Mucosa of gallbladder (tissue), 1 donor: ENCODE measurements at places on chromosomes 7 and 10.

DNA sequence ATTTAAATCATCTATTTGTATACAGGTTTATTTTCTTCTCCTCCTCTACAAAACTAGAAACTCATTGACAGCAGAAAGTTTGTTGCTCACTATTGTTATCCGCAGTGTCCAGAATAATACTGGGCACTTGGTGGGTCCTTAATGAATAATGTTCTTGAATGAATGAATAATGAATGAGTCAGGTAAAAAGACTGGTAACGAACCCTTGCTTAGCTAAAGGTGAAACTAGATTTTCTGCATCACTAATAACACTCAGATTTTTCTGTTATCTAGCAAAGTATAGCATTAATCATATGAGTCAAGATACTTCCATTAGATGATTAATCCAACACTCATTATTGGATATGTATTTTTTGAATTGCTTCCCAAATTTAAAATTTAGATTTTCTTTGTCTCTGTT, 953.2 kb downstream of the SORCS3 start:
- DNase-seq, result no peak

- no peak for DNase-seq
Observed at GRCh38 chr10:65818990-65819389, 1106.8 kb upstream of the LRRTM3 start.

DNA sequence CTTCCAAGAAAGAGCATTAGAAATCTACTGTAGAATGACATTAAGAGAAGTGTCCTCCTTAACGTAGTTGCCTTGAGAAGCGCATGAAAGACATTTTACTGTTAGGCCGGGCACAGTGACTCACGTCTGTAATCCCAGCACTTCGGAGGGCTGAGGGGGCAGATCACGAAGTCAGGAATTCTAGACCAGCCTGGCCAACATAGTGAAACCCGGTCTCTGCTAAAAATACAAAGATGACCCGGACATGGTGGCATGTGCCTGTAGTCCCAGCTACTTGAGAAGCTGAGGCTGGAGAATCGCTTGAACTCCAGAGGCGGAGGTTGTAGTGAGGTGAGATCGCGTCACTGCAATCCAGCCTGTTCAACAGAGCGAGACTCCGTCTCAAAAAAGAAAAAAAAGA, 28.9 kb downstream of the TARP start:
- DNase-seq, result no peak

DNA sequence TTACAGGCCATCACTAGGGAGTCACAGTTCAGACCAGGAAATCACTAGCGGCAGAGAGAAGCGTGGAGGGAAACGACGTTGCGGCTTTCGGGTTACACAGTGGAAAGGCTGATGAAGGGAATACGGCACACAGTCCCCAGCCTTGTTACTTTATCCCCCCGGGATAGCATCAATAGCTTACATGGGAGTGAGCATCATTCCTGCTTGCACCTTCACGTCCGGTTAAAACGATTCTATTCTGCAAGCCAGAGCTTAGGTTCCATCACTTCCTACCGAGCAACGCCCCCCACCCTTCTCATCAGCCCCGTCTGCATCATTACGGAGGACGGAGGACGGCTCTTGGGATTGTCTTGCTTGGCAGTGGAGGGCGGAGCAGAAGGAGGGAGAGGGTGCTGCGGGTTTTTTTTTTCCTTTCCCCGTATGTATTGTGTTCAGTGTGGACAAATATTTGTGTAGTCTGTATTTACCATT, 124.9 kb downstream of the CLEC2L start:
- no peak for DNase-seq

GRCh38 chr10:19014498-19014897, 34.1 kb upstream of the MALRD1 start:
- no peak for DNase-seq

DNA sequence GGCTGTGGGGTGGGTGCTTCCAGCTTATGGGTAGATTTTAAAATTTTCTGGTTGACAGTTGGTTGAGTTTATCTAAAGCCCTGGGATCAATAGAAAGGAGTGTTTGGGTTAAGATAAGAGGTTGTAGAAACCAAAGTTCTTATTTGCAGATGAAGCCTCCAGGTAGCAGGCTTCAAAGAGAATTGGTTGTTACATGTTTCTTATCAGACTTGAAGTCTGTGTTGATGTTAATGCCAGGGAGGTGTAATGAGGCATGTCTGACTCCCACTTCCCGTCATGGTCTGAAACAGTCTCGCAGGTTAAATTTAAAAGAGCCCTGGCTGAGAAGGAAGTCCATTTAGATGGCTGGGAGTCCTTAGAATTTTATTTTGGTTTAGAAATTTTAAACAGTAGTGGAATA, 165.2 kb upstream of the TMEM72 start:
- no peak for DNase-seq

GRCh38 chr10:91462423-91462822, 52.3 kb downstream of the HECTD2 start:
- DNase-seq, result no peak

GRCh38 chr10:63145782-63146181, 12.7 kb downstream of the NRBF2 start:
- DNase-seq, result no peak

GRCh38 chr10:14433147-14433546, 102.4 kb upstream of the FRMD4A start:
- DNase-seq, result no peak

- DNase-seq, result no peak
Observed at GRCh38 chr7:20218279-20218678, 1.1 kb upstream of the MACC1 start.

DNA sequence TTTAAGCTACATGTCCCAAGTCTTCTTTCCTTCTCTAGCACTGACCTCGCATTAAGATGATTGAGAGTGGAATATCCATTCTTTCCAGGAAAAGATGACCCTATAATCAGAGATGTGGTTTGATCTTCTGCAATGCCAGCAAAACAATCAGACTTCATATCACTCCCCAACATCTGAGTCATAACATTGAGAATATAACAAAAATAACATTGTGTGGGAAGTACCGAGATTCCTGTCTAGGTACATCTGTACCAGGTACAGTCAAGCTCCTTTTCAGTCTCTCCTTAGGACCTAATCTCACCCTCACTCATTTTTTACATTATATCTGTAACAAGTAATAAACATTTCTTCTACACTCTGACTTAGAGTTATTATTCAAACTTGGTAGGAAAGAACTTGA, 201.6 kb downstream of the LRRTM3 start:
- DNase-seq, result no peak

GRCh38 chr10:92662848-92663247, 26.9 kb upstream of the HHEX start:
- no peak for DNase-seq

DNA sequence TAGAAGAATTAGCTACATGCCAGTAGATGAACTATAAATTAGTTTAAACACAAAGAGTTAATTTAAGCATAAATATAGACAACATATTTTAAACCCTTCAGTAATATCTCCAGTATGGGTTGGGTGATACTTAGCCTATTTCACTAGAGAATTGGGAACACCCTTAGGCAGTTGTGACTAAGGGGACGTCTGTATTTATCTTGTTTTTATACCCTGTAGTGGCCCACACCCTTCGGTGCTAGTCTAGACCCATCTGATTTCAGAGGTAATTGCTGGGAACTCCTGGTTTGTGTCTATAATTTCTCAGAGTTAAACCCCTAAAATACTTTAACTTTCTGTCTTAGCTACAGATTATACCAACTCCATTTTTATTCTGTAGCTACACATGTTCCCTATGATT, 11.5 kb upstream of the STEAP4 start:
- no peak for DNase-seq

- no peak for DNase-seq
Observed at GRCh38 chr7:96013836-96014235, 241.5 kb downstream of the DYNC1I1 start.

GRCh38 chr10:11345224-11346054, 266.0 kb downstream of the USP6NL start:
- DNase-seq, result no peak

DNA sequence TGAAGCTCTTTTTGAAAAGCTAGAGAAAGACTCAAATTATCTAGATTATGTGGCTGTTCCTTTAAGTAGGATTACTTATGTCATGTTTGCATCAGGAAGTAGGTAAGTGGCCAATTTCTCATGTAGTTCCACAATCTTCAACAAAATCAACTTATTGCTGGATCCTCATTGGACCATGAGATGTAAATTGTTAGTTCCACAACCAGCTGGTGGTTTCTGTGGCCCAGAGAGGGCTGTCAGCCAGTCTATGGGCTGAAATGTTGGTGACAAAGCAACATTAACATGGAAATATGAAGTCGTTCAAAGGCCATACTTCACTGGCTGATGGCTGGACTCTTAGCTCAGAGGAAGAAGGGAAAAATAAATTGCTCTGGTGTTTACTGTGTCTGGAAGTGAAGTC, 157.9 kb downstream of the PLXDC2 start:
- no peak for DNase-seq

DNA sequence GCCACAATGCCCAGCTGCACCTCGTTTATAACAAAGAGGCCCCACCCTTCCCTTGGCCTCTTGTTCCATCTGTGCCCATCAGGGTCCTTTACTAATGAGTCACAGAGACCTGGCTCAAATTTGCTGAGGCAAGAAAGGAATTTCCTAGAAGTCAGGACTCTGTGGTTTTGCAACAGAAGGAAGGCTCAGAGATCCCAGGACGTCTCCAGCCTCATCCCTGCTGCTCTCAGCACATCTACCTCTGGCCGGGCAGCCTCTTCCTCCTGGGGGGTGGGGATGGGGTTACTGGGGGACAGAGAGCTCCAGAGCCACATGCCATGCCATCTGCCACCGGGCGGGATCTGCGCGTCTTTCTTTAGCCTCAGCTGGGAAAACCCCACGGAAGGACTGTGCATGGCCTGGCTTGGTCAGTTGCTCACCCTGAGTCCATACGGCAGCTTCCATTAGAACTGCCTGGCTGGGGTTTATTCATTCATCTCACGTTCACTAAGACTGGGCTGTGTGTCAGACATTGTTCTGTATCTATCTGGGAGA, 41.9 kb upstream of the PSMG3 start:
- no peak for DNase-seq

GRCh38 chr10:33180390-33180789, 154.1 kb downstream of the NRP1 start:
- DNase-seq, result no peak

DNA sequence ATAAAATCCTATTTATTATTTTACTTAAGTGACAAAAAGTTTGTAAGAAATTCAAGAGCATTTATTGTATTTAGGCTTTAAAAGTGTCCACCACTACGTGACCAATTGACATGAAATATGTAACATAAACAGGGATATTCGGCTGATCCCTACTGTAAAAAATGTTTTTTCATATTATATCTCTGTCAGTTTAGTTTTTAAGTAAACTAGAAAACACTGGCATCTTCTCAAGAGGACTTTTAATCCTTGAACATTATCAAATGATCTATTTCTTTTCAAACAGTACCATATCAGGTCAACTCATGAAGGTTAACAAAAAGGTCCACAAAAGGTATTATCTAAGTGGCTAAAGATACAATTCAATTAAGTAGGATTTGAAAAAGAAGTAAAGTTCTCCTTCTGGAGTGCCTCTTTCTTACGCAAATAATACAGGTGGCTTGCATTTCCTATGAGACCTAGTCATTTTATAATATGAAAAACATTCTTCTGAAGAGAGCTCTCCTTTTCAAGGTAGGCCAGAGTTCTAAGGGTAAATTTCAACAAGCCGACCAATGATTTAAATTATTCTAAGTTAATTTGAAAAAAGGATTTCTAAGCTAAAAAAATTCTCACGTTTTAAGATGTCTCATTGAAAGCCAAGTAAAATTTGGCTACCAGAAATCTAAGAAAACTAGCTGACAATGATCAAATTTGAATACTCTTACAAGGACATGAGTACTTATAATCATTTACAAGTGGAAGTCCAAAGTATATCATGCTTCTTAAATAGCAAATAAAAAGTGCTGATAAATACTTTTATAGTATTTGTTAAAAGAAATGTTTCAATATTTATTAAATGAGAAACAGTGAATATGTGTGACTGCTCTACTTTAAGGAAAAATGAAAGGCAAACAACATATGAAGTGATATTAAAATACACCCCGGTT, 133.5 kb downstream of the NRBF2 start:
- no peak for DNase-seq

DNA sequence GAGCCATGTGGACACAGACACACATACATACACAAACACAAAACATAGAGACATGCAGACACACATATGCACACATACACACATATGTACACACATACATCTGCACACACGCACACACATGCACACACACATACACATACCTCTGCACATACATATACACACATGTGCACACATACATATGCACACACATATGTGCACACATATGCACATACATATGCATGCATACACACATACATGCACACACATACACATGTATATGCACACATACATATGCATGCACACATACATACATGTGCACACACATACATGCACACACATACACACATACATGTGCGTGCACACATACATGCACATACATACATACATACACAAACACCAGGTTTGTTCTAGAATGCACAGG, 236.3 kb upstream of the FOXK1 start:
- DNase-seq, result no peak

GRCh38 chr10:70850097-70850496, 34.3 kb downstream of the SGPL1 start:
- no peak for DNase-seq

GRCh38 chr7:14936554-14936953, 34.0 kb upstream of the DGKB start:
- DNase-seq, result peak; percentile 15

GRCh38 chr10:82282782-82283456, 407.9 kb downstream of the NRG3 start:
- DNase-seq, result no peak

GRCh38 chr10:49540056-49540797, 1.3 kb upstream of the ERCC6 start:
- DNase-seq, result no peak

GRCh38 chr10:6843481-6843881, 263.4 kb upstream of the PRKCQ start:
- DNase-seq, result no peak

GRCh38 chr10:53765311-53765710, 992.7 kb upstream of the MBL2 start:
- DNase-seq, result no peak

GRCh38 chr10:12656518-12657142, 307.3 kb downstream of the CAMK1D start:
- no peak for DNase-seq

DNA sequence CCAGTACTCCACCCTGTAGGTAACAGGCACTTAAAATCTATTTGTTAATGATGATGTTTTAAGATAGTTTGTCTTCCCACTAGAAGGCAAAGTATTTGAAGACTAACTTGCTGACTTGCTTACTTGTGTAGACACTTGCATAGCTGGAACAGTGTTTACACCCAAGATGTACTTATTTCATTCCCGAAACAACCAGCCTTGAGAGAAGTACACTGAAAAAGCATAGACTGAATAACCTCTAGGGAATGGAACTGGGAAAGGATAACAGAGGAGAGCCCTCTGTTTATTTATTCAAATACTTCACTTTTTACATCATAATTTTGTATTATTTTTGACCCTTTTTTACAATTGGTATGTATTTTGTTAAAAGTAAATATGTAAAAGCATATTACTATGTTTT, 33.1 kb upstream of the TMEM26 start:
- DNase-seq, result no peak

DNA sequence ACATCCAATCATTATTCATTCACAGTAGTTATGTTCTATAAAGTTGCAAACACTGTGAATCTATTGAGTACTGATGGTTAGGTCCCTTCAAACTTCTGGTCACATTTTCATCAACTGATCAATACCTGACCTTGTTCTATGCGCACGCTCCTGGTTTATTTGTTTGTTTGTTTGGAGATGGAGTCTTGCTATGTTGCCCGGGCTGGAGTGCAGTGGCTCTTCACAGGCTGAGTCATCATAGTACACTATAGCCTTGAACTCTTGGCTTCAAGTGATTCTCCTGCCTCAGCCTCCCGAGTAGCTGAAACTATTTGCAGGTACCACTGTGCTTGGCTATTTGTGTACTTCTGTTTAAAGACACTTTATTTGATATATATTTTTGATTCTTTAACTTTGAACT, 19.3 kb downstream of the SND1 start:
- DNase-seq, result no peak
